ENCODE measurements at places on chromosomes 13 and 19.

DNA sequence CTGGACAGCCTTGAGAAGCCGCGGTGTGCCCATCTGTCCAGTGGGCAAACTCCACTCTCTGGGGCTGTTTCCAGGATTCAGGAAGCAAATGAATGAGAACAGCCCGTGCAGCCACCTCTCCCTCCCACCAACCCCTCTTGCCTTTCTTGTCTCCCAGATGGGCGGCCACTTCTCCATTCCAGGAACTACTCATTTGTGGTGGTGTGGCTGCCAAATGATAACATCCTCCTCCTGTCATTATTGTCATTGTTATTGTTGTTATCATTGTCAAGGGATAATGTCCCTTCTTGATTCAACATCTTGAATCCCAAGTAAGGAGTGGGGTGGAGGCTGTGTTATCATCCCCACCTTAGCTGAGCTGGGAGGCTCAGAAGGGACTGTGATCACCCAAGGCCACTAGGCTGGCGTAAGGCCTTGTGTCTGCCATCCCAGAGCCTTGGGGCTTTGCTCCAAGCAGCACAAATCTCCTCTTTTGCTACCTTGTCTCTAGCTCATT, 1.6 kb downstream of the DNM2 start:
- no peak for DNase-seq

DNA sequence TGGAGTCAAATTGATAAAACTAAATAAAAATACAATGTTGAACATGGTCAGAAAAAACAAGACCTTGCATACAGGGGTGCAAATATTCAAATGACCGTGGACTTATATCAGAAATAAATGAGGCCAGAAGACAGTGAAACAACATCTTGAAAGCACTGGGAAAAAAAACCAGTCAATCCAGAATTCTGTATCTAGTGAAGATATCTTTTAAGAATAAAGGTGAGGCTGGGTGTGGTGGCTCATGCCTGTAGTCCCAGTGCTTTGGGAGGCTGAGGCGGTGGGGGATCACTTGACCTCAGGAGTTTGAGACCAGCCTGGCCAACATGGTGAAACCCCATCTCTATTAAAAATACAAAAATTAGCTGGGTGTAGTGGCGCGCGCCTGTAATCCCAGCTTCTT, 15.2 kb upstream of the CEBPA start:
- DNase-seq, result no peak

DNA sequence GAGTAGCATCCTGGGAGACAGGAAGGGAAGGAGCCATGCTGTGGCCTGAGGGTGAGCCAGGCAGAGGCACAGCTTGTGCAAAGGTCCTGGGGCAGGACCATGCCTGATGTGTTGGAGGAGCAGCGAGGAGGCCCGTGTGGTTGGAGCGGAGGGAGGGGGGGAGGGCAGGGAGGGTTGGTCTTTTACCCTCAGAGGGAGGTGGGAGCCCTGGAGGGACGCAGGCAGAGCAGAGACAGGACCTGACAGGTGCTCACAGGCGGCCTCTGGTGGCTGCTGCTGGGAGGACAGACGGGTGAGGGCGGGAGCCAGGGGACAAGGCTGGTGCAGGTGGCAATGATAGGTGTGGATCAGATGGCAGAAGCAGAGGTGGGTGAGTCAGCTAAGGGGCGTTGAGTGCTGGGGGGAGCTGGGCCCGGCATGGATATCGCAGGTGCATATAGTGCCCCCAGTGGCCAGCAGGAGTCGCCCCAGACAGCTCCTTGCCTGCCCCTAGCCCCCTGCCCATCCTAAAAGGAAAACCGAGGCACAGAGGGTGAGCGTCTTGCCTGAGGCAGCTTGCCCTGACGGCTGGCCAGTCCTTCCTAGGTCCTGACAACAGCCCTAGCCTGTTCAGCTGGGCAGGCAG, 9.8 kb upstream of the GNA15 start:
- no peak for DNase-seq

DNA sequence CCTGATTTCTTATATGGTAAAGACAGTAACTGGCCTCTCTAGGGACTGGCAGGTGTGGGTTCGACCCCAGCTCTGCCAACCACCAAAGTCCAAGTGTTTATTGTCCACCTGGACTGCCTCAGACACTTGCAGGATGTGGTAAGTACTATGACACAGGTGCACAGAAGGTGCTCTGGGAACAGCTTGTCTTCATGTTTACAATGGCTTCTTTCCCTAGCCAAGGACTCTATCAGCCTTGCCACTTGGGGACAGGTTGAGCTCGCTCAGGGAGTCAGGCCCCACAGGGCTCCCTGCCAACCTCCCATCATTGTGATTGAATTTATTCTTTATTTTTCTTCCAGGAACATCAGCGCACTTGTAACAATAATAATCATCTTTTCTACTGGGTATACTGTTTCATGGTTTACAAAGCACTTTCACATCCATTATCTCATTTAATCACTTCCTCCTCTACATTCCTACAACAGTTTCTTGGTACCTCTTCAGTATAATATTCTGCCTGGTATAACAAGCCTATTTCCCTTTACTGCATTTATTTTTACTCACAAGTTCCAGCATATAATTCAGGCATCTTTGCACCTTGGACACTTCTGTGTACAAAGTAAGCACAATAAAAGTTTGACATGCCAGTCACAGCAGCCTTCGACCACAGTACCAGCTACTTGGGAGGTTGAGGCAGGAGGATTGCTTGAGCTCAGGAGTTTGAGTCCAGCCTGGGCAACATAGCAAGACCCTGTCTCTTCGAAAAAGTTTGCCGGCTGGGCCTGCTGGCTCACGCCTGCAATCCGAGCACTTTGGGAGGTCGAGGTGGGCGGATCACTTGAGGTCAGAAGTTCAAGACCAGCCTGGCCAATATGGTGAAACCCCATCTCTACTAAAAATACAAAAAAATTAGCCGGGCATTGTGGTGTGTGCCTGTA, 24.2 kb upstream of the GATAD2A start:
- DNase-seq, result no peak

- DNase-seq, result no peak
These were observed 95.5 kb downstream of the MIPEP start for GRCh38 chr13:23793711-23794110.

All from right hindlimb (tissue), 1 donor.